Skeletal muscle cell (primary cell): ENCODE measurements at places on chromosomes 4 and X.
A peak's percentile ranks its signal among the peaks of the same experiment; 100 is the strongest.

DNA sequence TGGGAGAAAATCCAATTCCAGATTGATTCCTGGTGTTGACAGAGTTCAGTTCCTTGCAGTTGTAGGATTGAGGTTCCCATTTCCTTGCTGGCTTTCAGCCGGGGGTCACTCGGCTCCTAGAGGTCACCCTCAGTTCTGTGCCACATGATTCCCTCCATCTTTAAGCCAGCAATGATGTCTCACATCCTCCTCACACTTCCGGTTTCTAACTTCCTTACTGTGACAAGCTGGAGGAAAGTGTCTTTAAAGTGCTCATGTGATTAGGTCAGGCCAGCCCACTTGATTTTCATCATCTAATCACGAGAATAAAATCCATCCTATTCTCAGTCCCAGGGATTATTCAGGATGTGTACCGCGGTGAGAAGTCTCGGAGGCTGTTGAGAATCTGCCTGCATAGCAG lies 19.4 kb upstream of the SMIM31 start:
- DNase-seq = no peak

GRCh38 chr4:63316633-63317032 lies 1092.6 kb downstream of the TECRL start:
- DNase-seq = no peak

DNA sequence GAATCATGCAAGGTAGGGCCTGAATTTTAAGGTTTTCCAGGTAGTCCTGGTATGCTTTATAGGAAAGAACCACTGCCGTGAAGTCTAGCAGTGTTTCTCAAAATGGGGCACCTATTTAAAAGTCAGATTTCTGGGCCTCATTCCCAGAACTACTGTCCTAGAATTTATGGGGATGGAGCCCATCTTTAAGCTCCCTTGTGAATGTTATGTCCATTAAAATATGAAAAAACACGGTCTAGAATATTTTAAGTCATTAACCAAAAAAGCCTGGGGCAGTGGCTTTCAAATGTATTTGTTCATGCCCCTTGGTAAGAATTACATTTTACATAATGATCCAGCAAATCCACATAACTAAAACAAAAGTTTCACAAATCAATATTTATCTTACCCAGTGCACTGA lies 35.4 kb downstream of the GK start:
- DNase-seq = no peak

GRCh38 chr4:121822796-121823504 lies 733 bp downstream of the CCNA2 start:
- DNase-seq = no peak

DNA sequence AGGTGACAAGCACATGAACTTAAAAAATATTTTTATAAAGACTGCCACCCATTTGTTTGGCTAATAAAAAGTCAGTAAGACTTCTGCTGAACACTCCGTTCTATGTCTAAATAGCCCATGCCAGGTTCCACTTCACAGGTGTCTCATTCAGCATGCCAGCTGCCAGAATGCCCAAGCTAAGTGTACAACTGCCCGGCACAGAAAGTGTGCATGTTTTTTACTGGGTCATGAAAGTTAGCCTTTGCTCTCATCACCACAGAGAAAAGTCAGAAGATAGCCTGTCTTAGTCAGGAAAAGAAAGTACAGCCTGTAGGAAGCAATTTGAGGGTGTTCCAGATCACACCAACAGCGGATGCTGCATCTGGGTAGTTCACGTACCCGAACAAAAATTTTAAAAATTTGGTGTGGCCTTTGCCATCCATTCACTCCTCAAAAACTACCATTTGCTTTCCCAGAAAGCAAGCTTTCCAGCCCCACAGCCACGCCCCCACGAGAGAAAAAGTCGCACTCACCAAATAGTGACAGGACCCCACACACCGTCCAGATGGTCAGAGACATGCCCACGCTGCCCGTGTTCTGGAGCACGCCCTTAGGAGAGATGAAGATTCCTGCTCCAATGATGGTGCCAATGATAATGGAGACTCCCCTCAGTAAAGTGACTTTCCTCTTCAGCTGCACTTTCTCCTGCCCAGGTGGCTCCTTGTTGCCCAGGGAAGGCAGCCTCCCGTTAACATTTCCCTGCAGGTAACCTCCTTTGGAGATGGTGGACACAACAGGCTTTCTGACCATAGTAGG lies 671 bp downstream of the SLC7A11 start:
- DNase-seq = no peak

DNA sequence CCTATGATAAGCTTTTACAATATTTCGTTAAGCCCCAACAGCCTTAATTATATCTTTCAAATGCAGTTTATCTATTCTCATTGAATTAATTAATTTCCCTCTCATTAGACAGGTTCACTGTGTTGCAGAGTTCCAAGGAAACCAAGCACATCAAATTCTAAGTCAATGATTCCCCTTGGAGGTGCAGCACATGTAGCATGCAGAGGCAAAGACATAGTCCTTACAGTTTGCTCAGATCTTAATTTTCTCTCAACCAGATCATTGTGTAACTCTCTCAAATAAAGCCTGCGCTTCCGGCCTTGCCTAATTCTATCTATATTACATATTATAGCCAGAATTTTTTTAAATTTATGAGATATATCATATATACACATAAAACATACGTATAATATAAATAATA lies 205.4 kb downstream of the GRIA2 start:
- no peak for DNase-seq

- no peak for DNase-seq
These were observed 51.9 kb downstream of the FAM114A1 start for GRCh38 chr4:38919494-38919893.

DNA sequence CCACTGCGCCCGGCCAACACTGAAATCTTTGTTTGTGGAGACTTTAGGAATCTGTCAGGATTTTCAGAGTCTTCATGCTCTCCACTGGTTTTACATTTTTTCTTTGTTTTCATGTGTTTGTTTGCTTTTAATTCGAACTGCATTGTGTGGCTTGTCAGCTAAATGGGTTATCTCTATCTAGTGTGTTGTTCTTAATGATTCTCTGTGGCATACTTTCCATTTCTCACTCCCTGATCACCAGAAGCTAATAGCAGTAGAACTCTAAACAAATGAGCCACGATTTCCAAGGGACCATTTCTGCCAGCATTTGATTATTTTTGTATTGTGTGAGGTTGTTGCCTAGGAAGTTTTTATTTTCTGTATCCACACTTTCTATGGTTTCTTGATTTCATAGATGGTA lies 352.4 kb downstream of the CAMK2D start:
- DNase-seq = no peak

DNA sequence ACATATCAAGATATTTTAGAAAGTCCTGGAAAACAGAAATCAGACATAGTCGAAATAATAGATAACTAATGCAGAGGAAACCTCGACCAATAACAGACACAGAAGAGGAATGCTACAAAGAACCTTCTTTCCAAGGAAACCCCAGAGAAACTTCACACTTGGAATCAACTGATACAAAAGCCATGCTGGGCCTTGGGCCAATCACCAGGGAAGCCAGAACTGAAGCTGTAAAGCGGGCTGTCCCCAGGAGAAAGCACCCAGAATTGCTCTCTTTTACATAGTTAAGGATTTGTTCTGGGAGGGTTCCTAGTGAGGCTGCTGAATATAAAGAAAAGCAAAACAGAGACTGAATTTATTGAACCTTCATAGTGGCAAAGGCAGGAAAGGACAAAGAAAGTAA lies 100.5 kb downstream of the PRDM5 start:
- no peak for DNase-seq

GRCh38 chr4:8398347-8398746 lies 42.2 kb downstream of the ACOX3 start:
- no peak for DNase-seq

GRCh38 chr4:27720010-27720766 lies 859.5 kb downstream of the STIM2 start:
- DNase-seq = no peak

DNA sequence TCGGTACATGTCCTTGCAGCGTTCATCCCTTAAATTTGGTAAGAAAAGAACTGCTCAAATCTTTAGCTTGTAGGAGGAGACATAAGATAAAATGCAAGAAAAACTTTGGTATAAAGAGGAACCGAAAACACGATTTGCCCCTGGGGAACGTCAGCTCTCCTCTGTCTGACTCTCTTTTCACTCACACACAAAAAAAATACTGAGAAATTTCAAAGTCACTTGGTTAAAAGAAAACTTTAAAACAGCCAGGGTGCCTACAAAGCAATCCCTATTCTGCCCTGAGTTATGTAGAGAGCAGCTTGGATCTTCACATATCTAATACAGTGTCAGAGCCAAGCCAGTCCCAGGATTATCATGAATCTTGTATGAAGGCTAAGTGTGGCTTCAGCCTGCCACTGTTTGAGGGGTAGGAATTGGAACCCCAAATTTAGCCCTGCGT lies 248.5 kb upstream of the CXXC4 start:
- DNase-seq = no peak

DNA sequence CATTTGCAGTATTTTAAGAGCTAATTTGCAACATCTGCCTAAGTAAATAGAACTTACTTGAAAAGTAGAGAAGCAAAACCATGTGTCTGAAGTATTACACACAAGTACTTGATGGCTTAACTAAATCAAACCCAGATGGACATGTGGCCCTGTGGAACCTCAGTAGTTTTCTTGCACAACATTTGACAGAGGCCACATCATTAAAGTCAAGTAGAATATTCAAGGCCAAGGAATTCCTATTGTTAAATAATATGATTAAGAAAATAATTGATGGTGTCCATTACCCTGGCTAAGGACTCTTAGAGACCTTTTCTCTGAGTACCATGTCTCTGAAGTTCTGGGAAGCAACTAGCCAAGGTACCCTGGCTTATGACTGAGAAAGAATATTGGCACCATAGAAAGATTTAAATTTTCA lies 135.4 kb upstream of the OTUD4 start:
- DNase-seq = no peak

DNA sequence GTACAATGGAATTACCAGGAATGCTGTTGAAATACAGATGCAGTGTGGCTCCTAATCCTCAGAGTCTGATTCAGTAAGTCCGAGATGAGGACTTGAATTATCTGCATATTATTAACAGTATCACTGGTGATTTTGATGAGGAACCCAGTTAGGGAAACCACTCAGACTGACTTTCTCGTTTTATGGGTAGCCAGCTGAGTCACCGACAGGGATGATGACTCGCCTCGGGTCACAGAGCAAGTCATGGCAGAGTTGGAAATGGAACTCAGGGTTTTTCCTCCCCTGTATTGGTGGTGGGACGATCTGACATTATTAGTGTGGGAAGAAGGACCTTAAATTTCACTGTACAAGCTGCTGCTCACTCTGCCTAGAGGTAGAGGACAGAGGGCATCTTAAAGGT lies 51.3 kb downstream of the RTL9 start:
- no peak for DNase-seq

- DNase-seq = no peak
These were observed 80.8 kb downstream of the CC2D2A start for GRCh38 chr4:15550491-15550890.

DNA sequence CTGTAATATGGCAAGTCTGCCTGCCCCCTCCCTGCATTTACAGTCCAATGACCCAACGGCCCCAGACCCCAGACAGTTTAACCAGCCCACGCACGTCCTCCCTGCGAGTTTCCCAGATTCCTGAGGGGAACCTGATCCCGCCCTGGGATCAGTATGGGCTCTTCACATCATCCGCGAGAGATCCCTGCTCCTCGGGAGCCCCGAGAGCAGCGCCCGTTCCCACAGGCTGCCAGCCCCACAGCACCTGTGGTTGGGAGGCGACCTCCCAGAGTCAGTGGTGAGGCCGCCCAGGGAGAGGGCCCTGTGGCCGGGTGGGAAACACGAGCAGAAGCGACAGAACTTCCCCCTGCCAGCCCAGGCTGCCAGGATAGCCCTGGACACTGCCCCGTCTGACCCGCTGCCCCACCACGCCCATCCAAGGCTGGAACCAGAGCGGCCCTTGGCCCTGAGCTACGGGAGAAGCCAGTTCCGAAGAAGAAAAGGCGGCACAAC lies 32.8 kb downstream of the TSC22D3 start:
- no peak for DNase-seq

- no peak for DNase-seq
These were observed 322.9 kb downstream of the ANKRD50 start for GRCh38 chr4:124389591-124389990.

DNA sequence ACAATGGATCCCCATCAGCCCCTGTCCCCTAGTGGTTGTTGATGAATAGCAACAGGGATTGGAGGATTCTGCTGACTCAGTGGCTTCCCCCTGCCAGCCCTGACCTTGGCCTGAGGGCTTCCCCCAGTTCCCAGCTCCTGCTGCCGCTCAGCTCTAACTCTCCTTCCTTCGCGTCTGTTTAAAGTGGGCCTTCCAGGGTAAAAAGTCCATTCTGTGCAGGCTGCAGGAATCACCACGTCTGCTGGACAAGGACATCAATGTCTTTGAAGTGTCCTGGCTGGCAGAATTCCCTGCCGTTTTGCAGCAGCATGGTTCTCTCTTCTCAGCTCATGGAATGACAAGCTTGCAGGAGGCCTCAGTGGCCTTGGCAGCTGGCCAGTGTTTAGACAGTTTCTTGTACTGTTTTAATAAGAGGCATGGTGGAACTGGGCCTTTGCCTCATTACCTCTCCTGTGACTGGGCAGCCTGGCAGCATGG lies 152.5 kb upstream of the STX18 start:
- no peak for DNase-seq

DNA sequence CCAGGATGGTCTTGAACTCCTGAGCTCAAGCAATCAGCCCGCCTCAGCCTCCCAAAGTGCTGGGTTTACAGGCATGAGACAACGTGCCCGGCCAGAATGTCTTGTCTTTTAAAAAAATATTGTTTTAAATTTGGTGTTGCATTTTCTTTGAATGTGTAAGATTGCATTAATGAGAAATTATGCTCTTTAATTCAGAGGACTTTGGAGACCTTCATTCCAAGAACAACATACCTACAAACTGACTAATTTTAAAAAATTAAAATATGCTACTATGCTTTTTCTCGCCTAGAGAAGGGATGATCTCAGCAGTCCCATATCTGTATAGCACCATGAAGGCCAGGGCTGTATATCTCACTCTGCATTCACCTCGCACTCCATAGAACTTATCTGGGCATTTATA lies 204.3 kb upstream of the SLC7A11 start:
- no peak for DNase-seq

GRCh38 chr4:86685401-86685800 lies 91.3 kb downstream of the PTPN13 start:
- peak; percentile 10 for DNase-seq

DNA sequence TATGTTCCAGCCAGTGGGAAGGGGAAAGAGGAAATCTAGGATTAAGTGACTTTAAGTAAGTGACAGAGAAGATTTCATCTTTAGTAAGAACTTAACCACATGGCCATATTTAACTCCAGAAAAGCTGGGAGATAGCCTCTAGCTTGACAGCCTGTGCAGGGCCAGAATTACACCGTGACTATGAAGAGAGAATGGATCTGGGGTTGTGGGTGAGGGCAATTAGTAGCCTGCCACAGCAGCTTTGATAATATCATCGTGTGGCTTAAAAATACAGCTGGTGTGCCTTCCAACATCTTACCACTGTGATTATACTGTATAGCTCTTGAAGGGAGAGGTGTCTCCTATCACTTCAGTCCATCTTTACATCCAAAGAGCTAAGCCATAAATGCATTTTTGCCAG lies 57.6 kb upstream of the TBC1D9 start:
- DNase-seq = no peak

DNA sequence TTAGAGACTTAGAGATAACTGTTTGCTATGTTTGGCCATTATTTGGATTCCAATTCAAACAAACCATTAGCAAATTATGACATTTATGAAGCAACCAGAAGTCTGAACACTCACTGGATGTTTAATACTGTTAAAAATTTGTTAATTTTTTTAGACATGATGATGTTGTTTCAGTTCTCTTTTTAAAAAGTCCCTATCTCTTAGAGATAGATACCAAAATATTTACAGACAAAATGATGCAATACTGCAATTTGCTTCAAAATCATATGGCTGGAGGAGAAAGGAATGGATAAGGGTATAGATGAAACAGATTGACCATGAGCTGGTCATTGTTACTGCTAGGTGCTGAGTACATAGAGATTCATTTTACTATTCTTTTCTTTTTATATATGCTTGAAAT lies 534.6 kb downstream of the BCOR start:
- DNase-seq = no peak
